ENCODE measurements at places on chromosomes 2 and 18.

- DNase-seq: no peak
Observed at GRCh38 chr2:237724811-237725478, 73.6 kb upstream of the RBM44 start.

DNA sequence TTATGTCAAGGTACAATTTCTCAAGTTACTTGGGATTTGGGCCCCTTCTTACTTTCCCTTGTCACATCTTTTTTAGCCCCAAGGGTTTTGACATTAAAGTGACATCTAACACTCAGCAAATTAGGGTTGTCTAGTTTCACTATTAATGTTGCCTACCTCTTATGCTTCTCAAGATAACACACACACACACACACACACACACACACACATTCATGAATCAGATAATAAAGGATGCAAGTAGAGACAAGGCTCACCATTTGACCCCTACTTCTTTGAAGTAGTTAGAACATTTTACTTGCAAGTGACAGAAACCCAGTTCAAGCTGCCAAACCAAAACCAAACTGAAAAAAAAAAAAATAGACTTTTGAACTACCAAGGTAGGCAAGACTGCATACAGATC is 138.8 kb downstream of the TRIB2 start:
- DNase-seq: no peak

- no peak for DNase-seq
Observed at GRCh38 chr2:74924463-74925265, 33.8 kb upstream of the POLE4 start.

DNA sequence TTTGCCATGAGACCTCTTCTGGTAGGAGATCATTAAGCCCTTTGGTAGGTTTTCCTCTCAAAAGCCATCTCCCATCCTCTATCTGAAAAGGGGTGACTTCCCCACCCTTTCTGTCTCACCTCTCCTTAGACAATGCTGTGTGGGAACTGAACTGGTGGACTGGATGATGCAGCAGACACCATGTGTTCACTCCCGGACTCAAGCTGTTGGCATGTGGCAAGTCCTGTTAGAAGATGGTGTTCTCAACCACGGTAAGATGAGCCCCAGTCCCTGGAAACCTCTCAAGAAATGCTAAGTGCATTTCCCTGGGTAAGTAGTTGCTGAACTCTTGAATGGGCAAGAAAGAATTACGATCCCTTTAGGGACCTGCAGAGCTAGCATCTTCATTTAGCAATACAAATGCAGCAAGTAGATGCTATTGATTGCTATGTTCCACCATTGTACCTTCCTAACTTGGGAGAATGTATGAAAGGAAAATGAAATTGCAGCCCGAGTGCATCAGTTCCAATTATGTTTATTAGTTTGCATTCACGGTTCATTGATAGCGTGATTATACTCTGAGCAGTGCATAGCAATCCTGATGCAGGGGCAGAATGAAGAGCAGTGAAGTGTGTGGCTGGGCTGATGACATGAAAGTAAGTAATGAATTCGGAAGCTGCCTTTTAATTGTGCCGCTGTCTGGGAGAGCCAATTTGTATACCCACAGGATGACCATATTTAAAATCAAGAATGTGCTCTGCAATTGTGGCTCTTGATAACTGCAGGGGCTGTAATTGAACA is 110.0 kb upstream of the MAP3K20 start:
- no peak for DNase-seq

DNA sequence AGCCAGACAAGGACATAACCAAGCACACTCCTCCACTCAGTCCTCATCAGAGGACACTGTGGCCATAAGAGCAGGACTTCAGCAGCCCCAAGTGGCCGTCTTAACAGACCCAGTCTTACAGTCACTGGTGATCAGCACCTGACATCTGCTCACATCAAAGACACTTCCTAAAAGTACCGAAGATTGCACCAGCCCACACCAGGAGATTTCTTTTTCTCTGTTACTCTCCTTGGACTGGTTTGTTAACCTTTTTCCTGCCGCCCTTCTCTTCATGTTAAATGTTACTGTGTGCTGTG is 44.1 kb downstream of the MRPS5 start:
- no peak for DNase-seq

Data from sigmoid colon (tissue), 7 donors.